ENCODE measurements at places on chromosomes 16 and 17.

GRCh38 chr17:57988301-57989250 lies 522 bp upstream of the VEZF1 start:
- DNase-seq: no peak

GRCh38 chr16:9102379-9102778 lies 10.9 kb downstream of the HAPSTR1 start:
- DNase-seq: no peak

DNA sequence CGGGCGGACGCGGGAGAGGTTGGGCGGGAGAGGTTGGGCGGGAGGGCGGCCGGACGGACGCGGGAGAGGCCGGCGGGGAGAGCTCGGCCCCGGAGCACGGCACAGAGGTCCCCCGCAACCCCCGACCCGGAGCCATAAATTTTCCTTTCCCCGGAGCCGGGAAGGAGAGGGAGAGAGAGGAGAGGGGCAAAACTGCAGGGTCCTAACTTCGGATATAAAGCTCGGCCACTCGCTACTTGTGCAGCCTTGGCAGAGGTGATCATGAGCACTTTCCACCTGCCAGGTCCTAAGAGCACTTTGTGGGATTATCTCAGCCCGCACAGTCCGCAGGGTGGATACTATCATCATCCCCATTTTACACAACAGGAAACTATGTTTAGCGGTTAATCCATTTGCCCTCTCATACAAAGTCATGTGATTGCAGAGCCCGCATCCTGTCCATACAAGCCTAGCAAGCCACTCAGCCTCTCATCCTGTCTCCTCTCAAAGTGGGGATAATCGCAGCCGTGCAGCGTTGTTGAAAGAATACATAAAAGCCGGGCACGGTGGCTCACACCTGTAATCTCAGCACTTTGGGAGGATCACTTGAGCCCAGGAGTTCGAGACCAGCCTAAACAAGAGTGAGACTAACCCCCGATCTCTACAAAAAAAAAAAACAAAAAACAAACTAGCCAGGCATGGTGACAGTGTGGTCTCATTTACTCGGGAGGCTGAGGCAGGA lies 780 bp upstream of the DCAKD start:
- DNase-seq: no peak

- no peak for DNase-seq
Observed at GRCh38 chr17:68963958-68964357, 8.8 kb upstream of the ABCA8 start.

- no peak for DNase-seq
Observed at GRCh38 chr16:5615868-5616642, 518.5 kb upstream of the EEF2KMT start.

DNA sequence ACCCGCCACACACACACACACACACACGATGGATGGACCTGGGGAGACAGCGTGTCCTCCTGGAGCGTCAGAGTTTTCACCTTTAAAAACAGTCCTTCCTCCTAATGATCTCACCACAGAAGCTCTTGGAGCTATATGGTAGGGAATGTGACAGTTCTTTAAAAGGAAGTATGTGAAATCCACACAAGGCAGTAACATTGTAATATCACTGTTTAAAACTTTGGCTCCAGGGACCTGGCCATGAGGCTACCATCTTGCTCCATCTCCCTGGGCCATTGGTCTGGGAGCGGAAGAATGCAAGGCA lies 302.4 kb downstream of the SOX9 start:
- DNase-seq: no peak

- no peak for DNase-seq
Observed at GRCh38 chr16:5031601-5032000, 2.1 kb downstream of the NAGPA start.

- DNase-seq: no peak
Observed at GRCh38 chr17:2335726-2336214, 487 bp downstream of the TSR1 start.

GRCh38 chr17:79832218-79833109 lies 6.8 kb downstream of the CBX4 start:
- no peak for DNase-seq

DNA sequence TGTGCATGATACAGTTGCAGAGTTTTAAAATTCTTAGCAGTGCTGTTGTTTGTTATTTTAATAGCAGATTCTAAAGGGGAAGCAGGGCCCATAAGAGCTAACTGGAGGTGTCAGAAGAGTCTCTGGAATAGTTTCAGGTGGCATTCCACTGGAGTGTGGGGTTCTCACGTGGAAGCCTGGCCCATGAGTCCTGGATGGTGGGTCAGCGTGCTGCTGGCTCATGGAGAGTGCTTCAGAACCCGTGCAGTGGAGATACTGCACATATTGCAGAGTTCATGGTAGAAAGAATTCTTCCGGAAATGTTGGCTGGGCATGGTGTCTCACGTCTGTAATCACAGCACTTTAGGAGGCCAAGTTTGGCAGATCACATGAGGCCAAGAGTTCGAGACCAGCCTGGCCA lies 43.9 kb downstream of the B9D1 start:
- no peak for DNase-seq

DNA sequence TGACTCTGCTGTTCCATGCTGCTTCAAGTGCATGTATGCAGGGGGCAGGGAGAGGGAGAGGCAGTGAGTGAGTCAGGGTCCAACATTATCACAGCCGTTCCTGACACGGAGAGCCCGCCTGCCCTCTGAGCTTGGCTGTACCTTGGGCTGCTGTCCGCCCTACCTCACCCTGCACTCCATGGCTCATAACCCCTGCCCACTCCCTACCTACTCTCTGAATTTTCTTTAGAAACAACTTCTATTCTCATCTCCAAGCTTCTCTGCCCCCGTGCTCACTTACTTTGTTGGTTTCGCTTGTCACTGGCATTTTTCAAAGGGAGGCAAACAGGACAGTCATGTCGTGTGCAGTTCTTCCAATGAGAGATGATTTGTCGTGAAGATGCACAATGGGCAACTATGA lies 74.4 kb upstream of the TRAP1 start:
- DNase-seq: no peak

DNA sequence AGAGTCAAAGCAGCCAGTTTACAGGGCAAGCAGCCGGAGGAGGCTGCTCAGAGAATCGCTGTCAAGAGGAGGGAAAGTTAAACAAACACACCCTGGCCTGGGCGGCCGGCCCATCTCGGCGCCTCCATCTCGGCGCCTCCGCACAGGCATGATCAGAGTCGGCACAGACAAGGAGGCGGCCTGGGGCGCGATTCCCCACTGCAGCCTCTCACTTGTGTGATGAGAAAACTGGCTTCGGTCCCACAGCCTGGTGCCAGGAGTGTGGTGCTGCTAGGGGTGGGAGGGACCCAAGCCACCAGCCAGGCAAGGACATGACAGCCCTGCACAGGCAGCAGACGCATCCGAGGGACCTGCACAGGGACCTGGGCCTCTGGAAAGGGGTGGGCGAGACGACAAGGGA lies 17.7 kb downstream of the SLC38A10 start:
- DNase-seq: no peak

DNA sequence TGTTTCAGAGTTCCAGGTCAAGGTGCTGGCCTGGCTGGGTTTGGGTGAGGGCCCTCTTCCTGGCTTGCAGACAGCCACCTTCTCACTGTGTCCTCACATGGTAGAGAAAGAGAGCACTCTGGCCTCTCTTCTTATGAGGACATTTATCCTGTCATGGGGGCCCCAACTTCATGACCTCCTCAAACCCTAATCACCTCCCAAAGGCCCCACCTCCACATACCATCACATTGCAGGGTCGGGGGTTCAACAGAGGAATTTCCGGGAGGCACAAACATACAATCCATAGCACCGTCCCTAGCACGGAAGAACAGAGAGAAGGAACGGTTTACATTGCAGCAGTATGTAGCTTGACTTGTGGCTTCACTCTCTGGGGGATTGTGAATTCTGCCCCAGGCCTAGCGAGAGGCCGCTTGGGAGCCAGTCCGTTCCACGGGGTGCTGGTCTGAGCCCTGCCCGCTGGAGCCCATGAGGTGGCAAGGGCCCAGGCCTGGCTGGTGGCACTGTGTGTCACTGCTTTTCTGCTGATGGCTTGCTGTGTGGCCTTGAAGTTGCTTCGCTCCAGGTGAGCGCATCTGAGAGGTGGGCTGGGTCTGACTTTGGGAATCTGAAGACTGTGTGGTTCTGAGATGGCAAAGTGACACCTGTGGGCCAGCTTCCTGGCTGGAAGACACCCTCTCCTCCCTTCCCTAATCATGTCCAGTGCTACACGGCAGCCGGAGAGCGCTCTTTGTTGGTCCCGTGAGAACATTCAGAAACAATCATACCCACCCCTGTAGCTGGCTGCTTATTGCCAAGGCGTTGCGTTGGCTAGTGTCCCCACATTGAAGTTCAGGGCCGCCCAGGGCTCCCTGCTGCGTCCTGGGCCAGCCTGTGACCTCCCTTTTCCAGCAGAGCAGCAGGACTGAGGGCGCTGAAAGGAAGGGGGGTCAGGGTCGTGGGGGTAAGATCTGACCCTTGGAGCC lies 98.3 kb downstream of the CMIP start:
- no peak for DNase-seq
